ENCODE measurements at places on chromosomes 1 and 21.

DNA sequence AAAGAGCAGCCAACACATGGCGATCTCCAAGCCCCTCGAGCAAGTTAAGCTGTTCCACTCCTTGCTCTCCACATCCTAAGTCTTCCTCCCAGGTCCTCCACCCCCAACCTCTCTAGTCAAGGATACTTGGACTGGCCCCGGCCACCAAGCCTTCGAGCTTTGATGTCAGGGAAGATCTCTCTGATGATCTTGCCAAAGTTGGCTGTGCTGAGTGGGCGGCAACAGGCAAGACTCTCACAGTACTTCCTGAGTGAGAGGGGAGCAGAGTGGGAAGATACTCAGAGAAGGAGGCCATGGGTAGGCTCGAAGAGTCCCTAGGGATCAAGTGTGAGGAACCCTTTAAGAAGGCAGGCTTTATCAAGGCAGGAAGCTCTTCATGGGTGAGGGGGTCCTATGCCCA is 2.8 kb downstream of the RFX5 start:
- no peak for DNase-seq

DNA sequence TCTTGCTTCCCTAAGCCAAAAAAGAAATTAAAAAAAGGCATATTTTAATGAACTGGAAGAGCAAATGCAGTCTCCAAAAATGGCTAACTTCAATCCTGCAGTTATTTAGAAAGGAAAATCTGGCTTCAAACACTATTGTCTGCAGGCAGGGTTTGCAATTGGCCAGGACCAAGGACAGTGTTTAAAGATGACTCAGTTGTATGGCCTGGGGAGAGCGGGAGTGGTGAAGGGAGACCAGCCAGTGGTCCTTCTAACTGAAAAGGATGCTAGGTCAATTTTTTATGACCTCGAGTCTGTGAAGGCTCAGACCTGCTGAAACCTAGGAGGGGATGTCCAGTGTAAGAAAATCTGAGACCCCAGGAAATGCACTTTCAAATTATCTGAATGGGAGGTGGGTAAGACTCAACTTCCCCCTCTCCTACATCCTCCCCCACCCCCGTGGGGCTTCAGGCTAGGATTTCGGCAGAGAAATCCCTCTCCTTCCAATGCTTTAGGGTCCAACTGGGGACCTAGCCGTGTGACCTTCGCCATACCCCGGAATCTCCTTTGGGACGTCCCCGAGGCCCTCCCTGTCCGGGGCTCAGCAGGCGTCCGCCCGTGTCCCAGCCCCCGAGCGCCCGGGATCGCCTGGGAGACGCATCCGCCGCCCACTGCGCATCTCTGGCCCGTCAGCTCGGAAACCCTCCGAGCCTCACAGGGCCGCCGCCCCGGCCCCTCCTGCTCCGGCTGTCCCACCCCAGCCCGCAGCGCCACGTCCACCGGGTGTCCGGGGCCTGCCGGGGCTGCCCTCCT is 602 bp upstream of the RIMKLA start:
- DNase-seq = no peak

- DNase-seq = no peak
These were observed 10.5 kb upstream of the TAF1A start for GRCh38 chr1:222600281-222600680.

GRCh38 chr1:177464686-177465085 is 293.9 kb downstream of the BRINP2 start:
- DNase-seq = no peak

DNA sequence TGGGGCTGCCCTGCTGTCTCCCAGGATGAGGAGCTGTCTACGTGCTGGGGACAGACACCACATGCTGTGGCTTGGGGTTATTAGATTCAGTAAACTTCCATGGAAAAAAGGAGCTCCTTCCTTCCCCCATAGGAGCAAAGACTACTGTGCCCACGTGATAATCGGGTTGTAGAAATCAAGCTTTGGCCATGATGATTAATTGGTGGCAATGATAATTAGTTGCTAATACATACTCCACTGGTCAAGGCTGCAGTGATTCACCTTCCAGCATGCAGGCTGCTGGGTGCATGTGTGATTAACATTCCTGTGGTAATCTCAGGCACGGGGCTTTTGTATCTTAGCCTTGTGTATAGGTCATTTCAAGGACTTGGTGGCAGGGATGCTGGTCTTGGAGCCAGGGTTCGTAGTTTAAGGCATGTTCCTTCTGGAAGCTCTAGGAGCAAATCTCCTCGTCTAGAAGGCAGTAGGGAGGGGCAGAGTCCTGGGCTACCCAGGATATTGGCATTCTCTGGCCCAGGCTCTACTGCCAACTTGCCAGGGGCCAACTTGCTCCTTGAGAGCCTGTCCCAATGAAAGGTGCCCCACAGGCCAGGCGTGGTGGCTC is 41.4 kb downstream of the TMCO4 start:
- DNase-seq = no peak

DNA sequence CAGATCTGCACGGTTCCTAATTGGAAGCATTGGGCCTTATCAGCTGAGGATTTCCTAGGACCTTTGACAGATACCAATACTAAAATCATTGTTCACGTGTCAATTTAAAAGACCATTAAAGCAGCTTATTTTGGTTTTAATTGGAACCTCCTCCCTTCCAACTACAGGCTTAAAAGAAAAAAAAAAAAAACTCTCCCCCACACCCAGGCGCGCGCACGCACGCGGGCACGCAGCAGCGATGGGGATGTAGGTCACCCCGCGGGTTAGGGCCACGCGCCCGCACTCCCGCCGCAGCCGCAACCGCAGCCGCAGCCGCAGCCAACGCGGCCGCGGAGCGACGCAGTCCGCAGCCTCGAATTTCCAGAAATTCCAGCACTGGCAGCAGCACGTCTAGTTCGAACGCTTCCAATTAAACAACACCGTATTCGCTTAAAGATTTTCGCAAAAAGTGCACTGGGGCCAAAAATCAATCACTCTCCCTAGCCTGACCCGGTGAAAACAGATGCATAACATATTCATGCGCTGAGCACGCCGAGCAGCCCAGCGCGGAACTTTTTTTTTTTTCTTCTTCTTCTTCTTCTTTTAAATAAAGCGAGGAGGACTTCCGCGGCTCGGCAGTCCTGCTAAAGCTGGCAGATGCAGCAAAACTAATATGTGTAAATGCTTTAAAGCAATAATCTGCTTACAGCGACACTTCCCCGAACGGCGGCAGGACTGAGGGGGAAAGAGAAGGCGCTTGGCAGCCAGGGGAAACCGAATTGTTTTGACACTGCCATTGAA is 13.3 kb upstream of the BARHL2 start:
- no peak for DNase-seq

GRCh38 chr1:103283371-103283770 is 175.0 kb upstream of the COL11A1 start:
- DNase-seq = no peak

GRCh38 chr1:167755654-167756053 is 33.9 kb downstream of the MPZL1 start:
- no peak for DNase-seq
